ENCODE measurements at places on chromosomes 4 and X.

DNA sequence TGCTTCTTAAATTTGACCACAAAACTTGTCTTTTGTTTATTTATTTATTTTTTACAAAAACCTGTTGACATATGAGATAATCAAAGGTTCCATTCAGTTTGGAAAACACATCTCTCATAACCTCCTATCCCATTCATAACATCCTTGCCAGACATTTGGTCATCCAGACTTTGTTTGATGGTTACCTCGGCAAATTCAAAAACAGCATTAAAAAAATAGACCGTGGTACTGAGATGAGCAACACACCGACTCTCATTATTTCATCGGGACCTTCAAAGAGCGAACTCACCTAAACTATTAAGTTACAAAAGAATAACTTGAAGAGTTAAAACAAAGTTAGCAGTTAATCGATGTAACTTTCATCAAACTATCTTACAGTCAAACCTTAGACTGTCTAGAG lies 85.8 kb upstream of the RPS6KA3 start:
- DNase-seq, result no peak

DNA sequence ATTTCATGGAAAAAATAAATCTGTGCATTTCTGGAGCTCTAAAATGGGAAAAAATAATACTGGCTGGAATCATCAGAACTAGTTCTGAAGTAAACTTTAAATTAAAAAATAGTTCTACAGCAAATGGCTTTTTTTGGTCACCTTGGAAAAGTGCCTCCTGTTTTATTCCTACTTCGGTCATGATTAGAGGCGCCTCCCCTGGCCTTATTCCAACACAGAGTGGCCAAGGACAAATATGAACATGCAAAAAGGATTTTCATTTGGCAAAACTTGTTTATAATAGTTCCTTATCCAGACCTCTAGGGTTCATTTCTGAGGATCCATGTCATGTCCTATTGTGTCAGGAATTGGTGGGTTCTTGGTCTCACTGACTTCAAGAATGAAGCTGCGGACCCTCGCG lies 11.1 kb upstream of the KLF8 start:
- no peak for DNase-seq

DNA sequence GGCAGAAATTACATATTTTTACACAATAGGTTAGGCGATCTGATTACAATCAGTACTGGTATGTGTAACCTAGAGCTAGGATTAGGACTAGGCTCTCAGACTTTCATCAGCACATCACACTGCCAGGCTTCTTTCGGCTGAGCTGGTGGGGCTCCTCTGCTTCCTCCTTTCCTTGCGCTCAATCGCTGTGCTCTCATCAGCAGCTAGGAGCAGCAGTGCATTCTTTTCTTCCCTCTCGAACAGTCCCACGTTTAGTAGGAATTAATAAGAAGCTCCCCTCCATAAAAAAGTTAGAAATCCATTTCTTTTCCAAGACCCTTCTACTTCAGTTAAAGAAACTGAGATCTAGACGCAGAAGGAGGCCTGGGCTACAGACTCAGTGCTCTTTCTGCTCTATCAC lies 350.4 kb downstream of the SPRY1 start:
- DNase-seq, result no peak

DNA sequence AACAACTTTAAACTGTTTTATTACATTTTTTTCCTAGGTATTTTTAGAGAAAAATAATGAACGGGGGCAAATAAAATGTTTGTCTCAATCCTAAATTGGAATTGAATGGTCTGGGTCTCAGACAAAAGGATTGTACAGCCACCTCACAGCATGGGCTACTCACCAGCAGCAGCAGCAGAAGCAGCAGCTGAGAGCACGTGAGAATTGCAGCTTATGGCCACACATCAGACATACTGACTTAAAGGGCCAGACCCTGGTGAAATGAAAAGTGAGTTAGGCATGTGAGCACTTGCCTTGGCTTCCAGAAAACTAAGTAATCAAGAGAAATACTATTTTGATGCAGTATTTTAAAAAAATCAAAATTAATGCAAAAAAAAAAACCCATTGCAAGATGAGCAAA lies 56.6 kb downstream of the AASDH start:
- no peak for DNase-seq

GRCh38 chr4:165793236-165793635 lies 79.8 kb upstream of the TLL1 start:
- DNase-seq, result no peak

DNA sequence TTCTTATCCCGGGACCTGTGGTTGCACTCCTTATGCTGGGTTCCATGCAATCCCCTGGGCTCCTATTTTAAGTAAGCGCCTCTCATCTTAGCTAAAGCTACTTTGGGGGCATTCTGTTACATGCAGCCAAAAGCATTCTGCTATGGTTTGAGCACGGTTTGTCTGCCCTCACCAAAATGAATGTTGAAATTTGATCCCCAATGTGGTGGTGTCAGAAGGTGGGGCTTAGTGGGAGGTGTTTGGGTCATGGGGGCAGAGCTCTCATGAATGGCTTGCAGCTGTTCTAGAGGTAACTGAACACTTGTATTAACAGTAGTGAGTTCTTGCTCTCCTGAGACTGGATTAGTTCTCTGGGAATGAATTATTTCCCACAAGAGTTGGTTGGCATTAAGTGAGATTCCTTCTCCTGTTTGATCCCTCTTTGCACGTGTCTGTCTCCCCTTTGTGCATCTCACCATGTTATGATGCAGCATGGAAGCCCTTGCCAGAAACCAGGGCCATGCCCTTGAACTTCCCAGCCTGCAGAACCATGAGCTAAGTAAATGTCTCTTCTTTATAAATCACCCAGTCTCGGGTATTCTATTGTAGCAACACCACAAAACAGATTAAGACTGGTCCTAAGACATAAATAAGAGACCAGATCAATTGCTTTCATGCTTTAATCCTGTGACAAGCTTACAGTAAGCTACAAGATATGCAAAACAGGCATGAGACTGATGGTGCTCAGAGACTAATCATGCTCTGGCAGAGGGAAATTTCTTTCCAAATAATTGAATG lies 141.8 kb downstream of the TSPAN5 start:
- DNase-seq, result no peak

DNA sequence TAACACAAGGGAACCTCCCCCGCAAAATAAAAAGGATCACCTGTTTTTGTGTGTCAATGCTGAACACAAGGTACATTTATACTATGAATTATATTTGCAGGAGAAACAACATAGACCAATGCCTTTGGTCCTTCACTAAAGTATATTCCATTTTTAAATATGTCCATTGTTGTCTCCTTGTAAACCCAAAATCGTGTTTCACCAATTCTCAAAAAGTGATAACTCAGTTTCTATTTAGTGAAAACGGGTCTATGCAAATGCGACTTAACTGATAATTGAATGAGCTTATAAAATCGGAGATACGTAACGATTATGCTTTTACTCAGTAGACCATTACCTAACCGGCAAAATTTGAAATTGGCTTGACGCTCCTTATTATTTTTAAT lies 2.1 kb downstream of the BRWD3 start:
- no peak for DNase-seq

- no peak for DNase-seq
Observed at GRCh38 chrX:31139961-31140360, 68.1 kb upstream of the FTHL17 start.

All from activated naive CD8-positive, alpha-beta T cell treated with anti-CD3 and anti-CD28 coated beads, Interleukin-2, amount 50 U/mL, for 16 hours (primary cell).